ENCODE measurements at places on chromosomes 16 and 17.

DNA sequence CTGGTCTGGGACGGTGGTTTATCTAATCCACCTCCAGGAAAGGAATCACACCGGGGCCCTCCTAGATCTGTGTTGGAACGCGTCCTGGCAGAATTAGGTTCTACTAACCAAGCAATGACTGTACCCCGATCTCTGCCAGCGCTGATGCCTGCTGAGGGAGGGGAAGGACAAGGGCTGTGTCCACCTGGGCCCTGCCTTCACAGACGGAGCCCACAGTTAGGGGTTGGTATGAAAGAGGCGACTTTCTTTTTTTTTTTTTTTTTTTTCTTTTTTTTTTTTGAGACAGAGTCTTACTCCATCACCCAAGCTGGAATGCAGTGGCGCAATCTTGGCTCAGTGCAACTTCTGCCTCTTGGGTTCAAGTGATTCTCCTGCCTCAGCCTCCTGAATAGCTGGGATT lies 9.9 kb upstream of the KRT19 start:
- no peak for DNase-seq

- DNase-seq: no peak
Observed at GRCh38 chr16:53971616-53972015, 267.7 kb downstream of the FTO start.

DNA sequence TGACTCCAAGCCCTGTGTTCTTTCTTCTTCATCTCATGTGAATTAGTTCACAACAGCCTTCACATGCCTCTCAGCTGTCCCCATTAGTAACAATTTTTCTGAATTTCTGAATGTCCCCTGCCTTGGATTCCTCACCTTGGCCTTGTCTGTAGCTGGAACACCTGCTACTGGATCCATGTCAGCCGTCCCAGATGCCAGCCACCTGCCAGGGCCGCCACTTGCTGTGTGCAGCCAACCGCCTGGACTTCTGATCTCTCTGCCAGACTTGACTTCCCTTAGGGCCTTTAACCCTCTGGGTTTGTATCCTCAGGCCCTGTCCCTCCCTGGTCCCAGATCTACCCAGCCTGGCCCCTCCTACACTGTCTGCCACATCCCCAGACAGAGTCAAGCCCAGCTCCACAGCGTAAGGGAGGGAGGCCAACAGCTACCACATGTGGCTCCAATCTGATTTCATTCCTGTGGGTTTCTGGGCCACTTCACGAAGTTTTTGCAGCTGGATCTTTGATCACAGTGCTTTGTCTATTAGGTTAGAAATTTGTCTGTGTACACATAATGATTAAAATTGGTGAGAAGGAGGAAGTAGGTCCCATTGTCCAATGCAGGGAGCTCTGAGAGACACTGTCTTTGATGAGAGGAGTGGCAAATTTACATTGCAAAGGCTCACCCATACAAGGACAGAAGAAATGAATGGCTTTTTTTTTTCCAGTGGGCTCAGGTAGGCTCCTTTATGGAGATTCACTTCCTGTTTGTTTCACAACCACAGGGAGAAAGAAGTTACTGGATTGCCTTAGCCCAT lies 15.3 kb downstream of the MPP2 start:
- no peak for DNase-seq

- DNase-seq: no peak
Observed at GRCh38 chr16:58461056-58461455, 38.9 kb upstream of the NDRG4 start.

DNA sequence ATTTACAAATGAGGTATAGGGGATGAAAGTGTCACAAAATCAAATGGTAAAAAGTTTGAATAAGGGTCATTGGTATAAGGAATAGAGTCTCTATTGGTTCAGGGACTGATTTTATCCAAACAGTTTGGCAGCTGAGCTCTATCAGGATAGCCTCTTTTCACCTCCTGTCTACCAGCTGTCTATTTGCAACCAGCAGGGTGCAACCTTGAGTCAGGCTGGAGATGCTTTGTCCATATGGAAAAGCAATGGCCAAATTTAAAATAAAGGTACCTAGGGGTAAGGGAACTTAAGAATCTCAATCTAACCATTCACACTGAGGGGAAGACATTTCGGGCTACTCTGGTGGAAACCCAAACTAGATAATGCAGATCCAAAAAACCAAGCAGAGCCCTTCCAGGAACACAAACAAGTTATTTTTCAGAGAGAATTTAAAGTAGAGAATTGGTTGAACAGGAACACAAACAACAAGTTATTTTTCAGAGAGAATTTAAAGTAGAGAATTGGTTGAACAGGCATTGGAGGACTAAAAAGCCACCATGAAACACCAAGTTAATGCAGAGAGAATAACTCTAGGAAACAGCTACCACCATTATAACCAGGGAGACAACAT lies 12.6 kb upstream of the CA10 start:
- no peak for DNase-seq

GRCh38 chr16:2980227-2981176 lies at the start of gene PKMYT1:
PKMYT1 (minus strand) TSS chr16:2980446; CDS start chr16:2979657, 789 bp downstream.
- DNase-seq: peak; percentile 95

- DNase-seq: no peak
Observed at GRCh38 chr17:9044772-9045463, 23.6 kb downstream of the NTN1 start.

DNA sequence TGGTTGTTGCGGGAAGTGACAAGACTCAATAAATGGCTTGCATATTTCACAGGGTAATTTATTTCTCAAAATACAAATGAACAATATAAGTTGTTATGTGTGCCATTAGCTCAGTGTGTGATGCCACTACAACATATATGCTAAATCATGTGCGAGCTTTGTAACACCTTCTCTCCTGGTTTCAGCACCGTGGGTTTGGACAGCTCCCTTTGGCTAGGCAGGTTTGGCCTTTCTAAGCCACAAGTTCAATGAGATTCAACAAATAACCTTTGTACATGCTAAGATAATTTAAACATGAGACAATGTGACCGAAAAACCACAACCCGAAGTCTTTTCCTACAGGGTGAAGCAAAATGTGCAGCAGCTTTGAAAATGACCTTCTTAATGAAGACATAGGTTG lies 563.9 kb downstream of the TMEM114 start:
- no peak for DNase-seq

- DNase-seq: no peak
Observed at GRCh38 chr16:47016700-47017133, 43.2 kb upstream of the DNAJA2 start.

GRCh38 chr16:71555230-71555891 lies 21.5 kb downstream of the TAT start:
- no peak for DNase-seq

DNA sequence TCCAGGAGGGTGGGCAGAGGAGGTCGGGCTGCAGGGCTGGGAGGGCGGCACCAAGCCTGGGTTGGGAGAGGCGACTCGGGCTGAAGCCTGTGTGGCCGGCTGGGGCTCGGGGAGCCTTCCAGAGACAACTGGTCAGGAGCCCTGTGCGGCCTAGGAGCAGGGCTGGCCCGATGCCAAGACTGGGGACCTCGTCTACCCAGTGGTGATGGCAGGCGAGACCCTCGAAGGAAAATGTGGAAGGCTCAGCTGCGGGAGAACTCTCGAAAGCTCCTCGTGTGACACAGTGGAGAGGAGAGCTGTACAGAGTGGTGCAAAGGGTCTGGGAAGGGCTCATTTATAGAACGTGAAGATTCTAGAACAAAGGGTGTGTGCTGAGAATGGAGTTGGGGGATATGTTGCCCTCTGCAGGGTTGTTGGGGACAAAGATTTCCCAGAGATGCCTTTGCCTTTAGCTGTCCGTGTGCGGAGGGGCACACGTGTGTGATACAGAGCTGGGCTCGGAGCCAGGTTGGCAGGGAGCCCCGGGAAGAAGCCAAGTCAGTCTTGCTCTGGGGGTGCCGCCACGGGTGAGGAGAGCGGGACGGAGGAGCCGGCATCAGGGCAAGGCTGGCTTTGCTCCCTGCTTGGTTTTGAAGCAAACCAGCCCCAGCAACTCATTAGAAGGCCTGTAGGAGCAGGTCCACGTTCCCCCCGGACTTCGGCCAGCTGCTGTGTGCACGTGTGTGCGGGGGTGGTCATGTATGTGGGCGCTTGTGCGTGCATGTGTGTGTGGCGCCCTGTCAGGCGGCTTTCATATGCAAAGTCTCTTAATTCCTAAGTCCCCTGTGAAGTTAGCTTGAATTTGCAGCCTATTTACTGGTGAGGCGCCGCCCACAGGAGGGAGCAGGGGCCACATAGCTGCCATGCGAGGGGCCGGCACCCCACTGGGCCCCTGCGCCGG lies 132.4 kb upstream of the CHMP6 start:
- DNase-seq: no peak

- no peak for DNase-seq
Observed at GRCh38 chr17:67746704-67747571, 29.2 kb downstream of the NOL11 start.

Measured in activated T-cell treated with anti-CD3 and anti-CD28 coated beads for 24 hours (primary cell).